ENCODE measurements at places on chromosomes 12 and 14. TPM values are rescaled to one million over a fixed set of nuclear protein-coding genes. Genes with fewer than 3 reads are reported as not detected.

- DNase-seq, result no peak
Observed at GRCh38 chr14:21526672-21527317, 649 bp upstream of the SALL2 start.

- no peak for DNase-seq
Observed at GRCh38 chr12:95996034-95996658, at the start of gene HAL. Gene HAL, minus strand, starts transcription at chr12:95996344. Its CDS starts 434 bp downstream, at chr12:95995910.

The P2RX2 gene
- not detected for total RNA-seq

- no peak for DNase-seq
Observed at GRCh38 chr12:111791507-111791906, 24.8 kb downstream of the ALDH2 start.

- DNase-seq, result no peak
Observed at GRCh38 chr14:74085828-74086227, 1.1 kb downstream of the LIN52 start.

The CCDC38 gene
- not detected for total RNA-seq

DNA sequence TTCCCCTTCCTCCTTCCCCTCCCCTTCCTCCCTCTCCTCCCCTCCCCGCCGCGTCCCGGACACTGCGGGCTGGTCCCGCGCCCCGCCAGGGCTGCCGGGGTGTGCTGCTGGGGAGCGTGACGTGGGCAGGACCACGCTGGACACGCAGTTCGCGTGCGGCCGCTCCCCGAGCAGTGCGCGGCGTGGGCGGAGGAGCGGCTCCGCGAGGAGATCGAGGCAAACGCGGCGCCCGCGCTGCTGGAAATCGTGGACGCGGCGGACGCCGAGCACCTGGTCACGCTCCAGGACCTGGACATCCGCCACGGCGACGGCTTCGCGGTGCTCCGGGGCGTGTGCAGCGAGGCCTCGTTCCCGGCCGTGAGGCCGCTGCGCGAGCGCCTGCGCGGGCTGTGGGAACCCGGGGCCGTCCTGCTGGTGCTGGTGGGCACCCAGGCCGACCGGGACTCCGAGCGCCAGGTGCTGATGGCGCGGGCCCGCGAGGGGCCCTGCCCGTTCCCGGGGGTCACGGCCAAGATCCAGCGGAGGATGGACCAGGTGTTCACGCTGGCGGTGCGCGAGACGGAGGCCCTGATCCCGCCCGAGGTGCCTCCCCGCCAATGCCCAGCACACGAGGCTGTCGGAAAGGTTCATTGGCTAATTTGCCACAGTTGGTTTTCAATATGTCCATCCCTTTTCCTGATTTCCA, 84.3 kb downstream of the TNFAIP2 start:
- no peak for DNase-seq

Measured in activated CD4-positive, alpha-beta T cell treated with anti-CD3 and anti-CD28 coated beads, Interleukin-2, amount 10 ng/mL, durations not matched to agents 7 days and 5 days (primary cell).